ENCODE measurements at places on chromosomes 16 and 17. TPM values are rescaled to one million over a fixed set of nuclear protein-coding genes. Genes with fewer than 3 reads are reported as not detected.
A peak's percentile ranks its signal among the peaks of the same experiment; 100 is the strongest.

DNA sequence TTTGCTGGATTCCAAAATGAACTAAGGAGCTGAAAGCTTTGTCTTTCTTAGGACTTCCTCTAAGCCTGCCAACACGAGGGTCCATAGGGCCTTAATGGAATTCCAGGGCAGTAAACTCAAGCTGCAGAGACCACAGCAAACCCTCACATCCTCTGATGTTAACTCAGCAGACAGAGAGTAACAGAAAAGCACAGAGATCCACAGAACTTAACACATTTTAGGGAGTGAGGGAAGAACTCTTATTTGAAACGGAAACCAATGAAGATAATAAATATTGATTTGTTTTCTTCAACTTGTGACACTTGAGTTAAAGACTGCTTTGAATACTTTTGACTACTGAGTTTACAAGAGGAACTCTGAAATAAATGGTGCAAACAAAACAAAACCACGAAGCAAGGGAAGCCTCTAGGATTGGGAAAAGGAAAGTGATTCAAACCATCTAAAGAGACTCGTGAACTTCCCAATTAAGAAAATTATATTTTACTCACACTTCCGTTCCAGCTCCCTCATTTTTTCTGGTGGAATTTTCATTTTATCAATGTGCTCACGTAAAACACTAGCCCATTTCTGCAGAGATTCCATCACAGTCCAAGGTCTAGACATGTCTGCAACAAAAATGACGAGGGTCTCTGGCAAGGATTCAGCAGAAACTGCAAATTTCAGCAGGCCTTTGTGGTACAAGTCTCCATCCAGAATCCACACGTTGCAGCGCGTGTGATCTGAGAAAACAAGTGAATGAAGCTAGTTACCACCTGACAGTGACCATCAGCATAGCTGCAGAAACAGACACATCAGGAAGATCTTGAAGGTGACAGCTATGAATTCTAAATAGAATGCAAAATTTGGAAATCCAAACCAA lies 9.2 kb downstream of the DYNC1LI2 start:
- DNase-seq: no peak

DNA sequence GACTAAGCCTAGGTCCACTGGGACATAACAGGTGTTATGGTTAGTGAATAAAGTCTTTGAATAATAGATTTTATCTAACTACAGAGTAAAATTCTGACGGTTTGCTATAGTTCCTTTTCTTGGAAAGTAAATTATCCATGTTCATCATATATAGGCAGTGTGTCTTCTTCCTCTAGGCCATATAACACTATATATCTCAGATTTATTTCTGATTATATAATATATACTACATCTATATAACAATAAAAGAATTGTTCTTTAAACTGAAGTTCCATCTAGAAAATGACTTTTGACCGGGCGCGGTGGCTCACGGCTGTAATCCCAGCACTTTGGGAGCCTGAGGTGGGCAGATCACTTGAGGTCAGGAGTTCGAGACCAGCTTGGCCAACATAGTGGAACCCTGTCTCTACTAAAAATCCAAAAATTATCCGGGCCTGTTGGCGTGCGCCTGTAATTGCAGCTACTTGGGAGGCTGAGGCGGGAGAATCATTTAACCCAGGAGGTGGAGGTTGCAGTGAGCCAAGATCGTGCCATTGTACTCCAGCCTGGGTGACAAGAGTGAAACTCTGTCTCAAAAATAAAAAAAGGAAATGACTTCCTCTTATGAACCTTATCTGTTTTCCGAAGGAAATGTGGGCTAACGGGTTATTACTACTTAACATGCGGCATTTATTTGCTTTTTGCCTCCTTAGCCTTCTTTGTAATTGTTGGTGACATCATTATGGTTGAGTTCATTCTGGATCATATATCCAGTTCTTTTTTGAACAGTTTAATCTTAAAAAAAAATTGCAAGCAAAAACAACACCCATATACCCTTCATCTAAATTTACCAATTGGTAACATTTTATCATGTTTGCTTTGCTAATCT lies 29.2 kb downstream of the NOL11 start:
- DNase-seq: no peak

GRCh38 chr17:28552176-28552999 lies at the start of gene UNC119:
Gene UNC119, minus strand, starts transcription at chr17:28552624. Its CDS starts 67 bp downstream, at chr17:28552557.
- DNase-seq: peak; percentile 90

DNA sequence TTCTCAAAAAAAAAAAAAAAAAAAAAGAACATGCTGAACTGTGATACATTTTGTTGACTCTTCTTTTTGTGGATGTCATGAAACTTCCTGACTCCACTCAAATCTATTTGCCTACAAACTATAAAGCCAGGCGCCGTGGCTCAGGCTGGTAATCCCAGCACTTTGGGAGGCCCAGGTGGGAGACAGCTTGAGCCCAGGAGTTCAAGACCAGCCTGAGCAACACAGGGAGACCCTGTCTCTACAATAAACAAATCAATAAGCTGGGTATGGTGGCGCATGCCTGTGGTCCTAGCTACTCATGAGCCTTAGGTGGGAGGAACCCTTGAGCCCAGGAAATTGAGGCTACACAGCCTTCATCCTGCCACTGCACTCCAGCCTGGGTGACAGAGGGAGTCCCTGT lies 1.5 kb upstream of the NT5C start:
- DNase-seq: peak; percentile 28

GRCh38 chr16:79083508-79084299 lies 516.8 kb downstream of the MAF start:
- DNase-seq: no peak

DNA sequence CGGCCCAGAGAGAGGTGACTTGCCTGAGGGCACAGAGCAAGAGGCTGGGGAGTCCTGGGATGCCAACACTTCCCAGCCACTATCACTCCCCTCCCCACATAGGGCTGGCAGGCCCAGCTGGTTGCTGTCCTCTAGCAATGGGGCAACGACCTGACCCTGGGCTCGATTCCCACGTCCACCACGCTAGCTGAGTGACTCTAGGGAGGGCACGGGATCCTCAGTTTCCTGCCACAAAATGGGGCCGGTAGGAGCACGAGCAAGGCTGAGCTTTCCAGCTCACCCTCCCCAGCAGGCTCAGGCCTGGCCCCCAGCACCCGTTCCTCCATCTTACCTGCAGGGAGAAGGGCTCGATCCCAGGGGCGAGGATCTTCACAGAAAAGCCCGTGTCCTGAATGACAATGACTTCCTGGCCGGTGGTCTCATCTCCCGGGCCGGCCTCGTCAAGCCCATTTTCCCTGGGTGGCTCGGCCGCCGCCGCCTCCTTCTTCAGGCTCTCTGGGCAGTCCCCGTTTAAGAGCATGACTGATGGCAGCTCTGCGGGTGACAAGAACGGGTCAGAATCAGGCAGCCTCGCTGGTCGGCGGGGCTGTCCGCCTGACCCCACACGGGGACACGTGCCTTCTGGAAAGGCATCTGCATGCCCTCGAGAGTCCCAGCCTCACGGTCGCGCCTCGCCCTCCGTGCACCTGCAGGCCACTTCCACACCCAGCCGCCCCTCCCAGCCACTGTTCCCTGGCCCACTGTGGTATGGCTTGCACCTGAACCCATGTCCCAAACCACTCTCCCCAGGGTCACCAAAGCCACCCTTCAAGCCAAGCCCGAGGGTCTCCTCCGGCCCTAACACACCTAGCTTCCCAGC lies 7.3 kb downstream of the CLUH start:
- peak; percentile 94 for DNase-seq

DNA sequence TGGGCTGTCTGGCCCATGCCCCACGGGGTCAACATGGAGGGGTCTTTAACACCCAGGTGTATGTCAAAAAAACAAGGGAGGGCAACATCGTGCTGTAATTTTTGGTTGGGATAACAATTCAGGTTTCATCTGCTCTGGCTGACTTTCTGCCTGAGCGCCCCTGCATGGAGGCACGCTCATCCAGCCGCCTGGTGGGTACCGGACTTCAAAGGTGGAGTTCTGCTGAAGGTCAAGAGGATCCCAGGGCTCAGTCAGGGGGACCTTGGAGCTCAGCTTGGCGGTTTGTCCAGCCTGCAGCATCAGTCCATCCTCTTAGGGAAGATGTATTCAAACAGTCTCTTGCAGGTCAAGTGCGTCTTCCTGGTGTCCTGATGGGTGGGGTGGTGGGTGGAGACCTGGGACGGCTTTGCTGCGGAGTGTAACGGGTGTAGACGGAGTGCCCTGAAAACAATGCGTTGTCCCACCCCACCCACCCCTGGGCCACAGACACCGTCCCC lies 5.4 kb upstream of the SGF29 start:
- DNase-seq: no peak

GRCh38 chr16:87133112-87133850 lies 183.9 kb downstream of the C16orf95 start:
- no peak for DNase-seq

DNA sequence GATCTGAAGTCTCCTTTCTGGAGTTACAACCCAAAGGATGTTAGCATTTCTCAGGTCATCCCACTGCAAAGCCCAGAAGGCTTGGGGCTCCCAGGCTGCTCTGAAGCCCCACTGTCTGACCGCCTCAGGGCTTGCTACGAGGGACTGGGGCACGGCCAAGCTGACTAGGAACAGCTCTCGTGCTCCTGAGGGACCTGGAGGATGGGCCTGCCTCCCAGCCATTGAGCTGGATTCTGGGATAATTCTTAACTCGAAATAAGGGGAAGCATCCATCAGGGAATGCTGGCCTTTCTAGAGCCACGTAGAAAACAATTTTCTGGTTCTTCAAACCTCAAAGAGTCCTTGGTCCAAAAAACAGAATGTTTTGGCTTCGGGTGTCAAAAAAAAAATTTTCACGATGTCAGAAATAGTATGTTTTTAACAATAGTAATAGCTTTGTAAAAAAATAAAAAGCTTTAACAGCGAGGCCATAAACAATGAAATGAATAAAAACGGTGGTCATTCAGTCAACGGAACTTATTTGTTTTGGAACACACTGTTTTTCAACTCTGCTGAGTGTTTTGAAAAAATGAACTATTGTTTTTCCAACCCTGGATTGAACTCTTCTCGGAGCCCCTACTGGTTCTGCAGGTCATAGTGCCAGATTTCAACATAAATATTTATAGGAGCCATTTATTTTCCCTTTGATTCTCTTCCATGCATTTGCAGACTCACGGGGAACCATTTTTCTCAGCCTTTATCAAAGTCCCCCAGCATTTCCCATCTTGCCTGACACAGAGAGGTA lies 16.4 kb upstream of the HERPUD1 start:
- DNase-seq: no peak

- no peak for DNase-seq
Observed at GRCh38 chr16:57993897-57994296, 6.6 kb downstream of the ZNF319 start.

DNA sequence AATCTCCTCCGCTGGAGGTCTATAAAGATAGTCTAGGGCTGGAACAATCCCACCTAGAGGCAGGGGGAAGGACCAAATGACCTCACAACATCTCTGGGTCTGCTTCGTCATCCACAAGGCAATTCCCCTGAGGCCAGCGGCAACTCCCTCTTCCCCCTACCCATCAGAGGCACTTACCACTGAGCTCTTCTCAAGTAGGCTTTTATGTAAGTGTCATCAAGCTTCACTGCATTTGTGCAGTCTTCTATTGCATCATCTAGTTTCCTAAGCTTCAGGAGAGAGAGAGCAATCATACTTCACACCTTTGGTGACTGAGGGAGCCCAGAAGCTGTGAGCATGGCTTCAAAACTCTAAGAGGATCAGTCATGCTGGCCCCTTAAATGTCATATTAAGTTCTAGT lies 21.0 kb downstream of the CNP start:
- no peak for DNase-seq

GRCh38 chr17:64146418-64147109 lies 16.6 kb upstream of the ERN1 start:
- no peak for DNase-seq

- DNase-seq: no peak
Observed at GRCh38 chr16:28834873-28835863, 11.0 kb downstream of the TUFM start.

- no peak for DNase-seq
Observed at GRCh38 chr17:45116434-45117016, 15.8 kb downstream of the PLCD3 start.

DNA sequence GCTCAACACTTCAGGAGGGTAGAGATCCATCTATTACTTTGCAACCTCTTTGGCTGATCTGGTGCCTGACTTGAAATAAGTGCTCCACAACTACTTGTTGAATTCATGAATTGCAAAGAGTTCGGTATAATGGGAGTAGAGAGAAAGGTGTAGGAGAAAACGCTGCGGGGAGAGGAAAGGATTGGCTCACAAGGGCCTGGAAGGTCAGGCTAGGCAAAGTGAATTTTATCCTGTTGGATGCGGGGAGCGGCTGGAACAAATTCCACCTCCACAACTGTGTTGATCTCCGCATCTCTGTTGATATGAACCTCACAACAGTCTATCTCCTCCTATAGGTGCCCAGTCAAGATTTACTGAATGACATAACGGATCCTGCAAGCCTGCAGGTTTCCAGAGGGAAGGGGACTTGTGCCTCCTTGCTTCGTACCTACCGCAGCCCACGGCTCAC lies 684 bp downstream of the SLX4 start:
- no peak for DNase-seq

- DNase-seq: no peak
Observed at GRCh38 chr17:81019563-81020442, 15.1 kb upstream of the BAIAP2 start.

- DNase-seq: no peak
Observed at GRCh38 chr16:55240888-55241287, 83.1 kb upstream of the IRX6 start.

GRCh38 chr17:42980766-42981397 lies 517 bp downstream of the RUNDC1 start:
- DNase-seq: no peak

GRCh38 chr16:14399378-14400284 lies 230.4 kb downstream of the PARN start:
- no peak for DNase-seq

- DNase-seq: no peak
Observed at GRCh38 chr16:88953003-88953690, 23.9 kb downstream of the CBFA2T3 start.

DNA sequence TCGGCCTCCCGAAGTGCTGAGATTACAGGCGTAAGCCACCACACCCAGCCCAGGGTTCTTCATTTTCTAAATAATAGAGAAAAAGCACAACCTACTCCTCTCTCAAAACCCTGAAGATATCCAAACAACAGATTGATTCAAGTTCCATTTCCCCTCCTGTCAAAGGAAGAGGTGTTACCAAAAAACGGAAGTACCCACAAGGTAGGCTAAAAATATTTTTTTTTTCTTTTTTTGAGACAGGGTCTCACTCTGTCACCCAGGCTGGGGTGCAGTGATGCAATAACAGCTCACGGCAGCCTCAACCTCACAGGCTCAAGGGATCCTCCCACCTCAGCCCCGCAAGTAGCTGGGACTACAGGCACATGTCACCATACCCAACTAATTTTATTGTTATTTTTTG lies 18.9 kb downstream of the UTP6 start:
- no peak for DNase-seq

GRCh38 chr16:18800775-18801144 lies 589 bp downstream of the ARL6IP1 start:
- DNase-seq: no peak

GRCh38 chr17:1422885-1423284 lies 22.9 kb upstream of the YWHAE start:
- DNase-seq: no peak

Gene MMP25
- total RNA-seq: not detected

Gene FOXF1
- not detected for total RNA-seq

Gene BLMH
- total RNA-seq: 44.5 TPM

Gene MPP3
- 15.6 TPM for total RNA-seq

Gene GP1BA
- total RNA-seq: not detected

Gene NFAT5
- total RNA-seq: 51.3 TPM

Gene DPEP3
- total RNA-seq: not detected

Gene TNFRSF13B
- total RNA-seq: not detected

Gene ATP6V0C
- 197 TPM for total RNA-seq

Gene BIRC5
- 10.9 TPM for total RNA-seq

Gene EVI2B
- 0.21 TPM for total RNA-seq

Gene VPS35L
- total RNA-seq: 83.4 TPM

Gene WSCD1
- 4.4 TPM for total RNA-seq

Gene LPO
- not detected for total RNA-seq

Gene ICAM2
- not detected for total RNA-seq
